ENCODE measurements at places on chromosomes 12 and 14.

DNA sequence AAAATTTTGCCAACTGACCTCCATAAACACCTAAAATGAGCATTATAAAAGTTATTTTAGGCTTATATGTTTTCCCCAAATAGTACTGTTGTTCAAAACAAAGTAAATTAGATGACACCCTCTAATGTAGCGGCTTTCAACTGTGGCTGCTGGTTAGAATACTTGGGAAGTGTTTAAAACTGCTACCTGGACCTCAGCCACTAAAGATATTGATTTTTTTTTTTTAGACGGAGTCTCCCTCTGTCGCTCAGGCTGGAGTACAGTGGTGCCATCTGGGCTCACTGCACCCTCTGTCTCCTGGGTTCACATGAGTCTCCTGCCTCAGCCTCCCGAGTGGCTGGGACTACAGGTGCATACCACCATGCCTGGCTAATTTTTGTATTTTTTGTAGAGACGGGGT, 16.2 kb downstream of the PRORP start:
- no peak for DNase-seq

GRCh38 chr12:1910468-1910867, 8.0 kb downstream of the CACNA2D4 start:
- DNase-seq: no peak

GRCh38 chr12:68190301-68190700, 30.8 kb upstream of the IFNG start:
- DNase-seq: no peak

- DNase-seq: no peak
These were observed 6.1 kb downstream of the RND1 start for GRCh38 chr12:48859607-48860006.

DNA sequence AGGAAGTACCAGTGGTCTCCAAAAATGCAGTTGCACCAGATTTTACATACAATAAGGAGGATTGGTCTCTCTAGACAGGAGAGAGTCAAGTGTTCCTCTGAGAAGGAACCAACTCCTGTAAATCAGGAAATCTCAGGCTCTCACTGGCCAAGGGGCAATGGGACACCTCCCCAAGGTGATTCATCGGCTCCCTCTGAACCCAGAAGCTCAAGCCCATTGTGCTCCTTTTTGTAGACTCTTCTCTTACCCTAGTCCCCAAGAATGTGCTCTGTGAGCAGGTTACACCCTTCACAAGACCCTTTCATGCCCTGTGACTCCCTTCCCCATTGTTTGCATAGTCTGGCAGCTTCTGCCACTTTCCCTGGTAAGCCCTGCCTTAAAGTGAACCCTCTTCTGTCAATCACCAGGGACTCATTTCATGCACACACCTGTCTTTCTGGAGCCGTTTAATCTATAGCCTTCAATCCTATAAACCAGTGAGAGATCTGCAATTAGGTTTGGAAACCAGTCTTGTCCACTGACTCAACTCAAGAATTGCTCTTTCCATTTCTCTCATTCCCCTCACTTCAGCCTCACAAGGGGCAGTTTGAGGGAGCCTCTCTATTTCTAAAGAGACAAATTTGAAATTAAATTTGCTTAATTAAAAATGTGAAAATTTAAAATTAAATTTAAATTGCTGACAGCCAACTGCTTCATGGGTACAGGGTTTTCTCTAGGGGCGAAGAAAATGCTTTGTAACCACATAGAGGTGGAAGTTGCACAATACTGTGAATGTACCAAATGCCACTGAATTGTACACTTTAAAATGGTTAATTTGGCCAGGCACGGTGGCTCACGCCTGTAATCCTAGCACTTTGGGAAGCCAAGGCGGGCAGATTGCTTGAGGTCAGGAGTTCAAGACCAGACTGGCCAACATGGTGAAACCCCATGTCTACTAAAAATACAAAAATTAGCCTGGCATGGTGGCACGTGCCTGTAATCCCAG, 38.3 kb upstream of the LTA4H start:
- no peak for DNase-seq

DNA sequence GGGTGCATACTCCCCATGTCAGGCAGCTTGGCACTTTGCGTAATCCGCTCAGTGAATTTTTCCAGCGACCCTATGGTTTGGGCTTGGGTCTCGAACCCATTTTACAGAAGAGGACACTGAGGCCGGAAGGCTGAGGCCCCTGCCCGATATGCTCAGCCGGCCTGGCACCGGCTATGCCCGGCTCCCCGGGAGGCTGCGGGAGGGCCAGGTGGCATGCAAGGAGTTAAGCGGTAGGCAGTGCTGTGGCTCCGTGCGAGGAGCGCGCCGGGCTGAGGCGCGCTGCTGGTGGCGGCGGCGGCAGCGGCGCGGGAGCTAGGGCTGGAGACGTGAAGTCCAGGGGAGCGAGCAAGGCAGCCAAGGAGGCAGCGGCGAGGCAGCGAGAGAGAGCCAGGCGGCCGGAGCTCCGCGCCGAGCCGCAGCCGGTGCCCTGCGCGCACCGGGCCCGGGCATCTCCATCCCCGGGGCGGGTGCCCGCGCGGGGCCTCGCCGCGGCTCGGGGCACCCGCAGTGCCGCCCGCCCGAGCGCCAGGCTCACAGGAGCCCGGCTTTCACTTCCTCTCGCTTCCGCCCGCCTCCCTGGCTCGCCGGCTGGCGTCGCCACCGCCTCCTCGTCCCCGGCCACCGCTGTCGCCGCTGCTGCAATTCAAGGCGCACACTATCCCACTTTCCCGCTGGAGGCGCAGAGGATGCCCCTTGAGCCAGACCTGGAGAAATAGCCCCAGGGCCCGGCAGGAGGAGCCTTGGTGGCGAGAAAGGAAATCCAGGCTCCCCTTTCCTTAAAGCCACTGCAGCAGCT, at the start of gene WSCD2:
Gene WSCD2, plus strand, starts transcription at position 272 of the 796 bp plus-strand sequence. CDS start 66,545 bp downstream, outside the sequence.
- peak; percentile 11 for DNase-seq

- DNase-seq: no peak
These were observed 4.5 kb upstream of the GPR162 start for GRCh38 chr12:6817098-6817497.

DNA sequence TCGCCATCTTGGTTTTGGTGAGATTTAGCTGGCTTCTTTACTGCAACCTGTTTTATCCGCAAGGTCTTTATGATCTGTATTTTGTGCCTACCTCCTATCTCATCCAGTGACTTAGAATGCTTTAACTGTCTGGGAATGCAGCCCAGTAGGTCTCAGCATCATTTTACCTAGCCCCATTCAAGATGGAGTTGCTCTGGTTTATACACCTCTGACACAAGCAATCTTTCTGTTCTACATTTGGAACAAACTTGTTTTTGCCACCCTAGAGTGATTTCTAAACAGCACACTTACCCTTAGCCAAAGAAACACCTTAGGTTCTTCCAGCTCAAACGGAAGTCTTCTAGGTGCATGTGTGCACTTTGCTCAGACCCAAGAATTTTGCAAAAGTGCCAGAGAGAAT, 122.3 kb downstream of the CCDC60 start:
- DNase-seq: no peak

All from stimulated activated naive CD8-positive, alpha-beta T cell treated with anti-CD3 and anti-CD28 coated beads, Interleukin-15, Interleukin-2, amounts not matched to agents 100 U/mL and 50 U/mL, for 24 hours (primary cell).